ENCODE measurements at places on chromosomes 4 and X. TPM values are rescaled to one million over a fixed set of nuclear protein-coding genes. Genes with fewer than 3 reads are reported as not detected.

DNA sequence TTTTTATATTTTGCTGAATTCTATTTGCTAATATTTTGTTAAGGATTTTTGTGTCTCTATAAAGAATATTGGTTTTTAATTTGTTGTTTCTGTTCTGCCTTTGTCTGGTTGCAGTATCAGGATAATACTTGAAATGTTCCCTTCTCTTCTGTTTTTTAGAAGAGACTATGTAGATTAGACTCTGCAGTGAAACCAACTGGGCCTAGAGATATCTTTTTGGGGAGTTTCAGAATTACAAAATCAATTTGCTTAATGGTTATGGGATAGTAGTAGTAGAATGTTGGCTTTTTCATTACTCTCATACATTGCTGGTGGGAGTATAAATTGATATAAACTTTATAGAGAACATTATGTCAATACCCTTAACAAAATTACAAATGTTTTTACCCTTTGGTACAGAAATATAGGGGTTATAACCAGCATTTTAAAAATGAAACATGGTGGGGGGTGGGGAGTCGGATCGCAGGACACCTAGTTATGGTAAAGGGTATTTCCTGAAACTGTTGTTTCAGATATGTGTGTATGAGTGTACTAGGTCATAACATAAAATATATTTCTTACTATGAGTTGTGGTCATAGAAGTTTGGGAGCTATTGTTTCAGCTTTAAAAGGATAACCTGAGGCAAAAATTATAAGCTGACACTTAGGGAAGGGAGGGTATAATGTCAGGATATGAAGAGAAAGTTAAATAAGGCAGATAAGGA is 29.0 kb downstream of the CLOCK start:
- no peak for DNase-seq

GRCh38 chr4:83370640-83370906 is 35.9 kb upstream of the HPSE start:
- DNase-seq = no peak

DNA sequence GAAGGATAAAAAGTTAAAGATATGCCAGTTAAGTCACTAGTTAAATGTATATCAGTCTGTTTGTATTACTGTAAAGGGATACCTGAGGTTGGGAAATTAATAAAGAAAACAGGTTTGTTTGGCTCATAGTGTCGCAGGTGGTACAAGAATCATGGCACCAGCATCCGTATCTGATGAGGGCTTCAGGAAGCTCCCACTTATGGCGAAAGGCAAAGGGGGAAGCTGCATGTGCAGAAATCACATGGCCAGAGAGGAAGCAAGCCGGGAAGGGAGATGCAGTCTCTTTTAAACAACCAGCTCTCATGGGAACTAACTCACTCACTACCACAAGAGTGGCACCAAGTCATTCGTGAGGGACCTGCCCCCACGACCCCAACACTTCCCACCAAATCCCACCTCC is 91.9 kb upstream of the SH3RF1 start:
- no peak for DNase-seq

- no peak for DNase-seq
These were observed 19.8 kb upstream of the ZXDA start for GRCh38 chrX:57930051-57930450.

The PCDH7 gene
- 2.8 TPM for polyA plus RNA-seq

DNA sequence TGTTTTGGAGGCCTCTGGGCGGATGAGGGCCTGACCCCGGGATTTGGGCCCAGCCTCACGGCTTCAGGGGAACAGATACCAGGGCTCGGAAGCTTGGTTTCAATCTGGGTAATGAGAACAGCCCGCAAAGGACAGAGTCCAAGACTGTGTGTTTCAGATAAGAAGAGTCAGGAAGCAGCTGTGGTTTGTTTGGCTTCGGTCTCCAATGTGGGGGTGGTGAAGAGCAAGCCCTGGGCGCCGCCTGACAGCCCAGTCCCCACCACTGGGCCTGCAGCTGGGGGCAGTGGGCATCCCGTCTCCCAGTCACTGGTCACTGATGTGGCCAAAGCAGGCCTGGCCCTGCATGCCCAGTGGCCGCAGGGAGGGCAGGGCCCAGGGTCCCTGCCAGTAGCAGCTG is 9.1 kb downstream of the WFS1 start:
- DNase-seq = peak; percentile 91

DNA sequence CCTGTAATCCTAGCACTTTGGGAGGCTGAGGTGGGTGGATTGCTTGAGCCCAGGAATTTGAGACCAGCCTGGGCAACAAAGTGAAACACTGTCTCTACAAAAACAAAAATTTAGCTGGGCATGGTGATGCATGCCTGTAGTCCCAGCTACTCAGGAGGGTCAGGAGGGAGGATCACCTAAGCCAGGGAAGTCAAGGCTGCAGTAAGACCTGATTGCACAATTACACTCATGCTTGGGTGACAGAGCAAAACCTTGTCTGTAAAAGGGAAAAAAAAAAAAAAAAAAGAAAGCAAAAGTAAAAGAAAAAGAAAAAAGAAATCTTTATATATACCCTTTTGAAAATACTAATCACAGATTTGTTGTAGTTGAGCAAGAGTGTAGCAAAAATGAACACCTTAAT is 801.0 kb upstream of the IGFBP7 start:
- DNase-seq = no peak

The LRPAP1 gene
- 268 TPM for polyA plus RNA-seq

DNA sequence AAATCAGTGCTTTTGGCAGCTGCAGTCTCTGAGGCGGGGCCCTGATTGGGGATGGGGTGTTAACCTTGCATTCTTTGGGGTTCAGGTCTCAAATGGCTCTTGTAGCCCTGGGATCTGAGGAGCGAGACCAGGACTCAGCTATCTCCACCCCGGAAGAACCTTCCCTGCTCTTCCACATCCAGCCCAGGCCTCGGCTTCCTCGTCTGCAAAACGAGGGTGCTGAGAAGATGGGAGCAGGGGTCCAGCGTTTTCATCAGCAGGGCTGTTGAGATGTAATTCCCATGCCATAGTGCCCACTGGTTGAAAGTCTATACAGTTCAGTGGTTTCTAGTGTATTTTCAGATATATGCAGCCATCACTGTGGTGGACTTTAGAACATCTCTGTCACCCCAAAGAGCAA is 34.6 kb upstream of the WFS1 start:
- DNase-seq = no peak

The UGT2B15 gene
- polyA plus RNA-seq = 94.3 TPM

DNA sequence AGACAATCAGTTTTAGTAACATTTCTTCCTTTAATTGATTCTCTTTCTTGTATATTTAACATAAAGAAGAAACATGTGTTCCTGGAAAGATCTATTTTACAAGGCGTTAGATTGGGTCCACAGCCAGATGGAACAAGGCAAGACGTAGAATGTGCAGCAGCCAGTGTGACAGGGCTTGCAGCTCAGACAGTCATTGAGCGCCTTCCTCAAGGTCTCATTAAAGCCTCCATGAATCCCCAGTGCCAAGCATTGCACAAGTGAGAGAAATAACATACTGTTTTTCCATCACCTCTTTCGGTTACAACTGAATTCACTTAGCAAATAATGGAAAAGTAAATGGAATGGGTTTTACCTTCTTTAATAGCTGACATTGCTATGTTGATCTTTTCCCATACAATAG is 292.5 kb downstream of the USP46 start:
- no peak for DNase-seq

The SSX4B gene
- polyA plus RNA-seq = not detected

GRCh38 chr4:138174981-138175794 is 67.0 kb downstream of the SLC7A11 start:
- peak; percentile 67 for DNase-seq

The HSFX2 gene
- 0.49 TPM for polyA plus RNA-seq

DNA sequence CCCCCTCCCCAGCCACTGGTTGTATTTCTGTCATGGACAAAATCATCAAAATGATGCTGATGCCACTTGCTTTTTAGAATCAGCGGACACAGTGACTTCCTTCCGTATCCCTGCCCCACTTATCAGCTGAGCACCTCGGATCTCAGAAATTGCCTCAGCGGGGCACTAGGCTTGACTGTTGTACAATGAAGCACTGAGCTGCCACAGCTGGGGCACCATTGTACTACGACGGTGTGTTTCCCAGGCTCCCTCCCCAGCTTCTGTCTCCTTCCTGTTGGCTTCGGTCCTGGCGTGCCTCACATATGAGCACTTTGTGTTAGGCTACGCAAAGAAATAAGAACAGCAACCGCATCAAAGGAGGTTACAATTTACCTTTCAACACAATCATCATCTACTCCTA is 82.4 kb downstream of the F11 start:
- no peak for DNase-seq

GRCh38 chr4:175514174-175514573 is 297.9 kb downstream of the GPM6A start:
- DNase-seq = no peak

- DNase-seq = no peak
These were observed 43.0 kb downstream of the BANK1 start for GRCh38 chr4:101833480-101833879.

GRCh38 chr4:53040459-53040815 is 178.3 kb downstream of the RASL11B start:
- no peak for DNase-seq

GRCh38 chr4:40214038-40214437 is 17.2 kb downstream of the RHOH start:
- DNase-seq = no peak

DNA sequence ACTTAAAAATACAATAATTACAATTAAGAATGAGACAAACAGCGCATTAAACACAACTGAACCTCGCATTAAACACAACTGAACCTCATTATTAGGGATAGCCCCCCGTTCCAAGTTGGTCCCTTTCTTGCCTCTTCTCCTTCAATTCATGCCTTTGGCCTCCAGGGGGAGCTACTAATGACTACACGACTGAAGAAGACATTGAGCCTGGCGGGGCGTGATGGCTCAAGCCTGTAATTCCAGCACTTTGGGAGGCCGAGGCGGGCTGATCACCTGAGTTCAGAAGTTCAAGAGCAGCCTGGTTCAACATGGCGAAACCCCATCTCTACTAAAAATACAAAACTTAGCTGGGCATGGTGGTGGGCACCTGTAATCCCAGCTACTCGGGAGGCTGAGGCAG is 56.4 kb upstream of the NWD2 start:
- DNase-seq = no peak

The CACNA1F gene
- 0.34 TPM for polyA plus RNA-seq

The ZNF630 gene
- polyA plus RNA-seq = 2.5 TPM

DNA sequence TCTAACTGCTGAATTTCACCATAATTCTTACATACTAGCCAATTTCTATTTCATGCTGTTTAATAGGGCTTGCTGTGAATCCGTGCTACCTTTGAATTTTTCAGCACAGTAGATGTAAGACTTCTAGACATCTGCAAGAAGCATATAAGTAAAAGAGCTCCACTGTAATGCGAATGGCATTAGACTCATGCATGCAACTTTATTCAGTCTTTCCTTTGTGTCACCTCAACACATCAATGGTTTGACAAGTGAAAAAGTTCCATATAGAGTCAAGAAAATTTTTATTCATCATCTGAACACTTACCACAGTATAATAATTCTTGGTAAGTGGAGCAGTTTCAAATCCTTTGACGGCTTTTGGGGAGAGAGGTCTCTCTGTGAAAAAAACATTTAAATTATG is 48.9 kb downstream of the ARHGEF6 start:
- DNase-seq = no peak

- DNase-seq = no peak
These were observed 155.7 kb downstream of the SLC4A4 start for GRCh38 chr4:71494539-71494938.

The C4orf51 gene
- polyA plus RNA-seq = not detected

- no peak for DNase-seq
These were observed 158.6 kb upstream of the ADGRL3 start for GRCh38 chr4:61041527-61041926.

The SPANXN3 gene
- 1.8 TPM for polyA plus RNA-seq

The CT47B1 gene
- not detected for polyA plus RNA-seq

The AMBN gene
- polyA plus RNA-seq = not detected

DNA sequence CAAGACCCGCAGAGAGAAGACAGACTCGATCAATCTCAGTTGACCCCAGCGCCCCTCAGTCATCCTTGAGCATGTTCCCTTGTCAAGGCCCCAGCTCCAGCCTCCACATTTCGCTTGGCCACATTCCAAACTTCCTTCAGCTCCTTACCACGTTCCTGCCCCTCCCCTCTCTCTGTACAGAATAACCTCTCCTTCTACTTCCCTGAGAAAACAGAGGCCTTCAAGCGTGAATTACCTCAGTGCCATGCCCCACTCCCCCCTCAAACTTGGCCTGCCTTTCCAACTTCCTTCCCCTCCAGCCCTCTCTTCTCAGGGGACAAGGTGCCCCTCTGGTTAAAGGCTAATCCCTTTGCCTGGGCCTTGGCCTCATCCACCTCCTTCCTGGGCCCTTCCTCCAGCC is 3.2 kb upstream of the RIPPLY1 start:
- DNase-seq = peak; percentile 81

DNA sequence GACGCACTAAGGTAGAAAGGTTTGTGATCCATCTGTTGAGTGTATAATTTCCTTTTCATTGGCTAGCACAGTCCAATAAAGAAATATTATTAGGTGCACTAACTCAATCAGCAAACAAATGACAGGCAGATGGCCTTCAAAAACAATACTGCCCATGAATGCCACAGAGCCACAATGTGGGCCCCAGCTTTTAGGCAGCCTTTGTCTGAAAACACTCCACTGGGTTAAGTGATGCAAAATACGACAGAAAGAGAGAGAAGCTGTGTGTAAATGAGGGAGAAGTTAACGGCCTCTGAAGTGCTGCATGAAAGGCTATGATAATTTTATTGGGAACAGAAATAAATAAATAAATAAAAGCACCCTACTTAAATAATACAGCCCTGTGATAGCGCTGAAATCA is 274.6 kb downstream of the NKX6-1 start:
- DNase-seq = no peak

GRCh38 chrX:42220666-42221065 is 297.3 kb upstream of the CASK start:
- DNase-seq = no peak

GRCh38 chrX:138928737-138929459 is 217.4 kb upstream of the FGF13 start:
- DNase-seq = no peak

DNA sequence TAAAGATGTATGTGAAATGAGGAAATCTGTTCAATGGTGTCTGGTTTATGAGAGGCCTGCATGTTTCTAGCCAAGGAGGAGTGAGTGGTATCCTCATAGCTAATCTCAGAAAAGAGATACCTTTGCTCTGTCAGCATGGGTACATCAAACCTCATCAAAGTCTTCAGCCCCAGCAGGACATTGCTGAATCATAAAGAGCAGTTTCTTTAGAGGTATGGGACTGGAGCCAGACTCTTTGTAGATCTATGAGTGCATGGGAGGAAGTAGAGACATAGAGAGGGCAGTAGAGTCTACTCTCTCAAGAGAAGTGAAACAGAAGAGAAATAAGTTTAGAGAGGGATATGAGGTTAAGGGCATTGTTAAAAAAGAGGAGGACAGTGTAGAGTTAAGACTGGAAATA is 1950.9 kb downstream of the ARAP2 start:
- no peak for DNase-seq

DNA sequence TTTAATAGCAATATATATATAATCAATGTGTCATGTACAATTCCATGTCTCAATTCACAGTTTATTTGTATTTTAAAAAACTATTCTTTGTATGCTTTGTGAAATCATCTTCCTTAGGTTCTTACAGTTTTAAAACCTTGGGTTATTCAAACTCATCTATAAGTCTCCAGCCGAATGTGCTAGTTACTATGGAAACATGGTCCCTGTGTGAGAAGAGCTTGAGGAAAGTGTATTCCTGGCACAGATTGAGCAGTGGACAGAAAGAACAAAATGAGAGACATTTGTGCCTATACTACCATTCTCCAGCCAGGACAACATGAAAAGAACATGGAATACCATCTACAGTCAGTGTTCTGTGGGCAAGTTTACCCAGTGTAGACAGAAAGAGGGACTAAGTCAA is 103.4 kb downstream of the EFHC2 start:
- no peak for DNase-seq
